RPMI8226 (cell line): ENCODE measurements at places on chromosomes 16 and 17.

DNA sequence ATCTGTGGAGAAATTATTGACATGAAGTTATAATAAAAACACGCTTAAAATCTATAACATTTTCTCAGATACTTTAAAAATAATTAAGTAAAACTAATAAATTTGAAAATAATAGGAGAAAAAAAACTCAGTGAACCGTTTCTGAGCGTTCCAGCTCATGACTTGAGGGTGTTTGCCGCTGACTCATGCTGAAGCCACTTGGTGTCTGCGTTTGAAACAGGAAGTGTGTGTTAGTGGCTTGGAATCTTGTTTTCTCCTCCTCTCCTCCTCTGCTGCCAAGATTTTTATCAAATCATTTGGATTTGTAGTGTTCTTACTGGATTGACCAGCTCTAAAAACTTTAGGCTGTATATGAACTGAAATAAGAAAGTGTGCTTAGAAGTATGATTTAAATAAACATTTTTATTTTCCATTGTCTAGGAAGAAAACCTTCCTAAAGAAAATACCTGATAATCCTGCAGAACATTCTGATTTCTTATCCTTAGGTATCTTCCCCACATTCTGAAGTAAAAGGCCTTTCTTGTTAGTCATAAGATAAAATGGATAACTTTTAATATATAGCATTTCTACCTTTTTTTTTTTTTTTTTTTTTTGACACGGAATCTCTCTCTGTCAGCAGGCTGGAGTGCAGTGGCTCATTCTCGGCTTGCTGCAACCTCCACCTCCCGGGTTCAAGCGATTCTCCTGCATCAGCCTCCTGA, 30.8 kb downstream of the USP10 start:
- DNase-seq, result peak; percentile 60

DNA sequence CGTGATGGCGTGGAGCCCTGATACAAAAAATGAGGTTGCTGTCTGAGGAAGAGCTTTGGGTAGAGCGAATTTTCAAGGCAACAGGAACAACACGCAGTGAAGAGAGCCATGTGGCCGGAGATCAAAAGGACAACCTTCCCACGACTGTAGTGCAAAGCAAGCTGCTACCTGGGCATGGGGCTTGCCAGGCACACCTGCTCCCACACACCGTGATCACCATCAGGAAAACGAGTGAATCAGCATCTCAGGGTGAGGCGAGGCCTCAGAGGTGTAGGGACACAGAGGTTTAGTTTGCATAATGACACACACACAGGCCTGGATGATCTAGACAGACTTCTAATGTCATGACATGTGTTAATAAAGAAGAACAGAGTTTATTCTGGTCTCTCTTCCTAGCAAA, 65.7 kb downstream of the PARN start:
- peak; percentile 81 for DNase-seq

DNA sequence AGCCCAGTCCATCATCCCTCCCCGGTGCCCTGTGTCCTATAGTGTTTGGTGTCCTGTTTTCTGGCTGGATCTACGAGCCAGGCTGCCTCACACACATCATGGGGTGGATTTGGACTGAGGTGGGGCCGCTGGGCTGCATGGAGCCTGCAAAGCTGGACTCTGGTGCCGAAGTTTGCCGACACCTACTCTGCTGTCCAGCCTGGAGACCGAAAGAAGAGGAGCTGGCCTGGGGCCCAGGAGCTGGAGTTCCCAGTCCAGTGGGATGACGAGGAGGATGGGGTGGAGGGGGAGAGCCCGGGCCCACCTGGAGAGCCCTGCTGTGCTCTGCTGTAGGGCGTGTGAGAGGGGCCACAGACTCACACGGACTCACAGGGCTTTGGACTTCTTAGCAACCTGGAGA, 40.3 kb upstream of the ENPP7 start:
- no peak for DNase-seq

- peak; percentile 78 for DNase-seq
Measured at GRCh38 chr16:49876716-49877129, 20.8 kb upstream of the ZNF423 start.

GRCh38 chr17:28858801-28859355, 4.1 kb downstream of the ERAL1 start:
- no peak for DNase-seq
